Hippocampal formation (tissue), 2 donors: ENCODE measurements at places on chromosomes 7 and 10.

DNA sequence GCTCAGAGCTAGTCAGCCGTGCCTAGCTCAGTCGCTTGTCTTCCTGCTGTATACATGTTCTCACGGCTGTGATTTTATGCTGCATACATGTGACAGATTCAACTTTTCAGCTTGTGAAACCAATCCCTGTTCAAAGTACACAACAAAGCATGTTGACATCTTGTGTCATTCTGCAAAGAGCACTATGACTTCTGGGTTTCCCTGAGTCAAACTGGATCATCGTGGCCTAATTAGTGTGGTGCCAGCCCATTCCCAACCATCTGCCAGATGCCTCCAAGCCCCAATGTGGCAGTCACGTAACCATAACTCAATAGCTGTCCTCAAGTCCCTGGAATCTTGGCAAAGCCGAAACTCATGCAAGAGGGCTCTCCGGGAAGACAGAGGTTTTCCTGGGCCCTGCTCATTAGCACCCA, 144.8 kb downstream of the MYOF start:
- no peak for DNase-seq

DNA sequence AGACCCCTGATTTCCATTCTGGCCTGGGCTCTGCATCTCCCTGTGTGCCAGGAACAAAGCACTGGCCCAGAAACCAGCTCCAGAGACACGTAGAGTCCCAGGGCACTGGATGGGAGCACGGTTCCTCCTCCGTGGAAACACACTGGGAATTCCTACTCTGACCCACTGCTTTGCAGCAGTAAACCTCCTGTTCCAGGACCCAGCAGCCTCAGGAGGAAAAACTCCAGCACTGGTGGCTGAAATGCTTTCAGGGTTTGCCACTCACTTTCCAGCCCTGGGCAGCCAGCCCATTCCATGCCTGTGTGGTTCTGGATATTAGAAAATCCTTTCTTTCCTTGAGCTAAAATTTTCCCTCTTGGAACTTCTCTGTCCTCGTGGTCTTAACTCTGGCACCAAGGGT, 58.0 kb downstream of the FAM171A1 start:
- DNase-seq, result peak; percentile 38

GRCh38 chr10:28381903-28382347, 79.1 kb upstream of the MPP7 start:
- DNase-seq, result peak; percentile 64

DNA sequence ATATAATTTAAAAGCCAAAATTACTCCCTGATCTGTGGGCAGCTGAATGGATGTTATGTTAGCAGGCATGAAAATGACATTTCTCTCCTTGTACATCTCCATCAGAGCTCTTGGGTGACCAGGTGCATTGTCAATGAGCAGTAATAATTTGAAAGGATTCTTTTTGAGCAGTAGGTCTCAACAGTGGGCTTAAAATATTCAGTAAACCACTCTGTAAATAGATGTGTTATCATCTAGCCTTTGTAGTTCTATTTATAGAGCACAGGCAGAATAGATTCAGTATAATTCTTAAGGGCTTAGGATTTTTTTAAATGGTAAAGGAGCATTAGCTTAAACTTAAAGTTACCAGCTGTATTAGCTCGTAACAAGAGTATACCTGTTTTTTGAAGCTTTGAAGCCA, 52.0 kb downstream of the MRPL32 start:
- no peak for DNase-seq

- DNase-seq, result peak; percentile 6
These were observed 46.5 kb downstream of the AMPH start for GRCh38 chr7:38584443-38585210.

DNA sequence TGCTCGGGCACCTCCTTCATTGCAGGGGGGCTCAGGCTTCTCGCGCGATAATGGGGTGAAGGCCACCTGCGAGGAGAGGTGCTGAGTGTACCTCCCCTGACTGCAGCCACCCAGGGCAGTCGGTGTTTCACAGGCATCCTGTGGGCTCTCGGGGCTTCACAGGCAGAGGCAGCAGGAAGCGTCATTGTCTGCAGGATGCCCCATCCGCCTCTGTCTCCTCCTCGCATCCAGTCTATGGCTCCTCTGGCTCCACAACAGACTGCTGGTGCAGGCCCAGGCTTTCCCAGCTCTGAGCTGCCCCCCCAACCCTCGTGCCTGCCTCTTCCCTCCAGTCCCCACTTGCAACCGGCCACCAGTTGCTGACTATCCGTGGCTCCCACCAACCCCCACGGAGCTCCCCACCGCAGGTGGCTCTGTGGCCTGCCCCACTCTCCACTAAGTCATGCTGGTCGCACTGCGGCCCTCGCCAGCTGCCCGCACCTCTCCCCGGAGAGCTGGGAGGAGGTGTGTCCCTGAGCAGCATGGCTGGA, 36.5 kb downstream of the CAMK2B start:
- no peak for DNase-seq

- DNase-seq, result no peak
These were observed 24.3 kb upstream of the NKX6-2 start for GRCh38 chr10:132810141-132810806.

GRCh38 chr10:132669208-132669861, 116.6 kb downstream of the NKX6-2 start:
- no peak for DNase-seq

- DNase-seq, result no peak
These were observed 131.8 kb downstream of the ADK start for GRCh38 chr10:74282848-74283210.

GRCh38 chr10:46227936-46228562, 58.7 kb upstream of the ANTXRL start:
- no peak for DNase-seq

- DNase-seq, result no peak
These were observed 112.6 kb downstream of the DGKI start for GRCh38 chr7:137734221-137734620.

- DNase-seq, result no peak
These were observed 852 bp downstream of the FOXI2 start for GRCh38 chr10:127737563-127738511.

- no peak for DNase-seq
These were observed 61.5 kb downstream of the REEP3 start for GRCh38 chr10:63582690-63583089.

DNA sequence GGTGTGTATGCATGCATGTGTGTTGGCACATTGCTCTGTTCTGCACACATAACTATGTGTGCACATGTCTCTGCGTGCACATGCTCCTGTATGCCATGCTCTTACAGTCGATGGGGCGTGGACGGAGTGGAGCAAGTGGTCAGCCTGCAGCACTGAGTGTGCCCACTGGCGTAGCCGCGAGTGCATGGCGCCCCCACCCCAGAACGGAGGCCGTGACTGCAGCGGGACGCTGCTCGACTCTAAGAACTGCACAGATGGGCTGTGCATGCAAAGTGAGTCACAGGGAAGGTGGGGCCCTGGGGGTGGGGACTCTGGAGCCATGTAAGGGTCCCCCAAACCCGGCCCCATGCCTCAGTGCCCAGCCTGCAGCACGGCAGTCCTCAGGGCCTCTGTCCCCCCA, 30.6 kb upstream of the SLC29A3 start:
- no peak for DNase-seq
